Activated CD8-positive, alpha-beta memory T cell treated with anti-CD3 and anti-CD28 coated beads for 4 hours (primary cell): ENCODE measurements at places on chromosomes 1 and 21.

DNA sequence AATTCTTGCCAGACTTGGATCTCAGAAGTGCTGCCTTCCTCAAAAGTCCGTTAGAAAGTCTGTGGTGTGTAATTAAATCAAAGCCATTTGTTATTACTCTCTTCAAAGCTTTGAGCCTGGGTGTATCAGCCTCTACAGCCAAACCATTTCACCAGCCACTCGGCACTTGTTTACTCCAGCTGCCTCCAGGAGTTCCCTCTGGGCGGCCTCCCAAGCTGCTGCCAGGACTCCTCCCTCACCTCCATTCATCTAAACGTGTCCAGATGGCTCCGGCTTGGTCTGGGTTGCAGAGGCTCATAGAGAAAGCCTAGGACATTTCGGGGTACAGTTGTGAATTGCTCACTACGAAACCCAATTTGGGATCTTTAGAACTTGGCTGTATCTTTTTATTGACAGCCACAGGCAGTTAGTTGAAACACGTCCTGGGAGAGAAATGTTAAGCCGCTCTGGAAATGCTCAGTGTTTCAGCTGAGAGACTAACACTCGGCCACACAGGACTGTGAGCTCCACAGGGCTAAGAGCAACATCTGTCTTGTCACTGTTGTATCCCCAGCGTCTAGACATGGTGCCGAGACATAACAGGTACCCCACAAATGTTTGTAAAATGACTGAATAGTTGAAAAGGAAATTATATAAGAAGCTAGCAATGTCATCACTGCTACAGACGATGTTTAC is 116.9 kb upstream of the NGF start:
- DNase-seq = no peak

GRCh38 chr1:55402671-55403464 is 187.7 kb upstream of the USP24 start:
- no peak for DNase-seq

GRCh38 chr1:46817814-46818213 is 19.0 kb downstream of the CYP4B1 start:
- no peak for DNase-seq

- DNase-seq = no peak
Measured at GRCh38 chr1:181061487-181061886, 27.0 kb upstream of the IER5 start.

DNA sequence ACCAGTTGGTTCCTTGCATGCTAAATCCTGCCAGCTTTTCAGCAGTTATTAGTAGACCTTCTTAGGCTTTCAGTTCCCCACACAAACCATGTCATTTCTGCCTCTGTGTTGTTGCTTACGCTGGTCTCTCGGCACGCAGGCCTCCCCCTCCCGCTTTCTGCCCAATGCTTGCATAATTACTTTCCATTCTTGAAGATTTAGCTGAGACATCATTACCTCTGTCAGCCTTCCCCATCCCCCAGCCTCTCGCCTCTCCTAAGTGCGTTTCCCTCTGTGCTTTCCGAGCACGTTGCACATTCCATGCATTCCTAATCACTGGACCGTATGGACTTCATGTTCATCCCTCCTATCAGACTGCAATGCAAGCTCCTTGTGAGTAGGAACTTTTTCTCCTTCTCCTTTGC is 26.8 kb downstream of the TSHB start:
- DNase-seq = no peak

DNA sequence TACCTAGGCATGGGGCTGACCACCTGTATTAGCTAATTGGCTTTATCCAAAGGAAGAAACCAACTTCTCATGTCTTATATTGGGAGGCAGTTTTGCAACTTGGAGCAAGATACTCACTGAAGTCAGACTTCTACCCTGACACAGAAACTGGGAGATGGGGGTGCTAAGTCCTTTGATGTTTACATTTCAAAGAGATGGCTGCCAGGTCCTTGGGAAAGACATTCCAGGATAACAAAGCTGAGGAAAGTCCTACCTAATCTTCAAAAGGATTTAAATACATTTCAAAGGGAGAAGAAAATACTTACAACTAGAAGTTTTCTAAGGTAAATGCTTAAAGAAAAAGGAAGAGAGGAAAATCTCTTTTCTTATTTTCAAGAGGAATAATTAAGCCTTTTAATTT is 62.1 kb downstream of the FH start:
- DNase-seq = no peak

DNA sequence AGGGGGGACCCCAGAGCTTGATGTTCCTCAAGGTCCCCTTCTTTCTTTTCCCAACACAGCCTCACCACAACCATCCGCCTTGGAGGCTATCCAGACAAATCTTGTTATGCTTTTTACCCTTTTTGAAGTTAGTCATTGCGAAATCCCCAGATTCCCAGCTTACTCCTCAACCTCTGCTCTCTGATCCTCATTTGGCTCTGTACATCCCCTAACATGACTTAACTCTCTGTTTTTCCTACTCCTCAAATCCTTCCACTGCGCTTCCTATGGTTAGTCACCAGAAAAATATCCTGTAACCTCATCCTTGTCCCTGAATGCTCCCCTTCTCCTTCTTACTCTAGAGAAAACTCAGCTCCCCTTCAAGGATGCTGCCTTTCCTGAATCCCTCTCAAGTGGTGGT is 189.1 kb upstream of the POU3F1 start:
- DNase-seq = no peak

GRCh38 chr1:163271535-163271934 is 50.2 kb upstream of the NUF2 start:
- no peak for DNase-seq

- no peak for DNase-seq
Measured at GRCh38 chr1:46818591-46818990, 19.7 kb downstream of the CYP4B1 start.

DNA sequence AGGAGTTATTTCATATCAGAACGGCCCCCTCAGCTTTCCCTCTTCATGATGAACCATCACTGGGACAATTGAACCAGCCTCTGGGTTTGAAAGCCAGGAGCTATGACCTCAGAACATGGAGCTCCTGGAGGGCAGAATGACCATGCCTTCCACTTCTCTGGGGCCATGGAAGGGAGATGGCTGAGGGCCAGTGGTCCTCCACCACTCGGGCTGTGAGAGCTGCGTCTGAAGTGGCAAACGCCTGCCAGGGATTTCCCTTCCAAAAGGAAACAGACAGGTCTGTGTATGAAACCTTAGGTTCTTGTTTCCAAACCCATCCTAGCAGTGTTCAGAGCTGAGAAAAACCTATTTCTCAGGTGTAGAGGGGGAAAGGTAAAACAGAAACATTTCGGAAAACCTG is 22.5 kb downstream of the PKP1 start:
- no peak for DNase-seq

GRCh38 chr1:59687081-59687480 is 127.7 kb upstream of the HOOK1 start:
- DNase-seq = no peak

GRCh38 chr1:174497478-174497877 is 49.7 kb downstream of the GPR52 start:
- no peak for DNase-seq

GRCh38 chr1:206742719-206743383 is 27.7 kb upstream of the IL19 start:
- no peak for DNase-seq

DNA sequence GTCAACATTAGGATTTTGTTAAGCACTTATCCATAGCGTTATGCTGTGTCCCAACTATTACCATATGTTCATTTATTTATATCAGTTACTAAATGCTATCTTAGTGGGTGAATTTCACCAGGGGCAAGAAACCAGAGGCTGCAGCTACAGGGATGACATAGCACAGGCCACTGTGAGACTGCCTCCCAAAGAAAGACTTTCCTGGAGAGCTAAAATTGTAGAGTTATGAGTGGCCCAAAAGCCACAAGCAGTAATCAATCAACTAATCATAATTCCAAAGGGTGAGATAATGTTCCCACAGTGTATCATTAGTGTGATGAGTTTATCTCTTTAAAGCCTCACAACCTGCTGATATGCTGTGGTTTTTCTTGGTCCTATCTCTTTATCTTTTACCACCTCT is 3.8 kb upstream of the TGFB2 start:
- DNase-seq = no peak

GRCh38 chr1:84742653-84743052 is 52.4 kb upstream of the SSX2IP start:
- no peak for DNase-seq

DNA sequence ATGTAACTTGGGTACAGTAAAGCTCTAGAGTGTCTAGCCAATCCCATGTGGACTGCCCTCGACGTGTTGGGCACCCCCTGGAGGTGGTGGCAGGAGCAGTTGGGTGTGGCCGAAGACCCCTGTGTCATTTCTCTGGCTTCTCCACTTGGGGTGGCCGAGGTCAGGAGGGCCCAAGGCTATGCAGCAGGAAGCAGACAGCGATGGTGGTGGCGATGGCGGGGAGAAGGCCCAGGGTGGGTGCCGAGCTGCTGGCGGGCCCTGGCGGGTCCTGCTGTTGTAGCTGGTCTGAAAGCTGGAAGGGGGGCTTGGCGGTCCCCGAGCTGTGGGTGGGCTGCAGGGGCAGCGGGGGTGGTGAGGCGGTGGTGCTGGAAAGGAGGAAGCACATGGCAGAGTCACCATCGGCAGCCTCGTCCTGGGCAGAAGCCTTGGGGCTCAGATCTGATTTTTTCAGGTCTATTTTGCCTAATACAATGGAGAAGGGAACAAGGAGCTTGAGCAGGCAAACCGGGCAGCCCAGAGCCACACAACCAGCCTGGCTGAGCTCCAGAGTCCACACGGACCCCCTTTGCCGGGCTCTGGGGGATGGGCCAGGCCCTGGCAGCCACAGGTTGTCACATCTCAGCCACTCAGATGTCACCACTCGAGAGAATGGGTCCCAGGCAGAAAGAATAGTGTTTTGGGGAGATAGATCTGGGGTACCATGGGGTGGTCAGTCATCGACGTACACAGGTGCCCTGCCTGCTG is 231.3 kb downstream of the TRABD2B start:
- no peak for DNase-seq

DNA sequence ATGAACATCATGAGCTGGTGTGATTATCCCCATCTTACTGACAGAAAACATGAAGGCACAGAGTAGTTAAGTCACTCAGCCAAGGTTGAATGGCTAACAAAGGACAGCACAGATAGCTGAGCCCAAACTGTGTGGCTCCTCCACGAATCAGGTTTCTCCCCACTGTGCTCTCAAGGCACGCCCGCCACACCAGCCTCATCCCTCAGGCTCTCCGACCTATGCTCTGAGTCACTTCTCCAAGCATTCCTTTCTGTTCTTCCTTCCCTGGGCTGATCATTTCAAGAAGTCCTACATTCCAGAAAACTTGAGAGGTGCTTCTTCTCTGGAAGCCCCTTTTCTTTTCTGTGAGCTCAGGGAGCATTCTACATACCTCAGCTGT is 25.3 kb upstream of the SDC3 start:
- DNase-seq = no peak

DNA sequence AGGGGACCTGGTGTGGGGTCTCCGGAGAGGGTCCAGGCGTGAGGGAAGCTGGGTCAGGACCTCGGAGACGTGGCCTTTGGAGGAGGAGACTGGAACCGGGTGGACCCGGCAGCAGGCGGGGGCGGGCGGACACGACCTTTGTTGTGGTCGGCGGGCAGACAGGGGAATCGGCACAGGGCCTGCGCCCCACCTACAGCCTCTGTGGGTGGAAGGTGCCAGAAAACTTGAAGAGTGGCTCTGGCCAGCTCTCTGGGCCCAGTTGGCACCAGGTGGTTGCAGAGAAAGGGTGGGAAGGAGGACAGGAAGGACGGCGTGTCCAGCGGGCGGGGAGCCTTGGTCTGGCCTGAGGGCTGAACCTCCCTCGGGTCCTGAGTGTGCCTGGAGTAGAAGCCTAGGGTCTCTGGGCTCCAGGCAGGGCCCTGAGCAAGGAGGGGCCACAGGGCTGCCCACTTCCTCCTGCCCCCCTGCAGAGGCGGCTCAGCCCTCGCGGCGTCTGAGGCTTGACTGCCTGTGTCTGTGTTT is 7.7 kb upstream of the TTLL10 start:
- DNase-seq = no peak

- DNase-seq = no peak
Measured at GRCh38 chr1:41537788-41538351, 53.4 kb upstream of the EDN2 start.

DNA sequence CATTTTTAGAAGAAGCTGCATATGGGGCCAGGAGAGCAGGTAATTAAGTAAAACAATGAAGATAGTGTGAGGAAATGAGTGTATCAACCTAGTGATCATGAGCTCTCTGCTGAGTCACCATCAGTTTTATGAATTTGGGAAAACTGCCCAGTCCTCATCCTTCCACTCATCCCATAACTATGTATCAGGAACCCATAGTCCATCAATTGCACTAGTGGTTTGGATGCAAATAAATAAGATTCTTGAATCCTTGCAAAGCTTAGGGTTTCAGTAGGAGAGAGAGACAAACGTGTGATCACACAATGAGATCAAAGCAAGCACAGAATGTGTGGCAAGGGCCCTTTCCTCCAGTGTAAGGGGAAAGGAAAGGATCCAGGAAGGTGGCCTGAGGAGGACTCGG is 145.6 kb downstream of the ZZZ3 start:
- no peak for DNase-seq

DNA sequence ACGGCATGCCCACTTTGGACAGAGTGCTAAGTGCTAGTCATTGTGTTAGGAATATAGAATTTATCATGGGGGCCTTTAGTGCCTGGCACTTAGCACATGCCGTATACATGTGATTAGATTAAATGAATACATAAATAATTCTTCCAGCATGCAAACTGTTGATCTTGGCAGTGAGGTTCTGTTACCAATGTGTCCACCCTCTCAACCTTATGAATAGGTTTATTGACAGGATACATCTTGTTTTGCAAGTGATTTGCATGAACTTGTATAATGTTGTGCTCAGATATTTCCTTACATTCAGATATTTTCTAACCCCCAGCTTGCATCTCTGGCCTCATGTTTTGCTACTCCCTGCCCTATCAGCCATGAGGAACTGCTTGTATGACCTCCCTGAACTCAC is 60.3 kb upstream of the ZNF648 start:
- DNase-seq = no peak

DNA sequence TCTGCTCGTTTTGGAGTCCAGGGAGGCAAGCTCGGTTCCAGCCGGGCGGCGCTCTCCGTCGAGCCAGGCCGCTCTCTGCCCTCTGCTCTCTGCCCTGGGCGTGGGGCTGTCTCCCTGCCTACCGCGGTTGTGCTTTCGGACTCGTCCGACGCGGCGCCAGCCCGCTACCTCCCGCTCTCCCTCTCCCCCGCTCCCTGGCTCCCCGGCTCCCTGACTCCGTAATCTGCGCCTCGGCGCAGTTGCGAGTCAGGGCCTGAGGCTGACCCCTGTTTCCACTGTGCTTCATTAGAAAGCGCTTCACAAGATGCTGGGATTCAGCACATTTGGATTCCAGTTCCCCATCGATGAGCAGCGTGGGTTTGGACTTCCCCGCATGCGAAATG is 2.2 kb downstream of the SOX13 start:
- no peak for DNase-seq

GRCh38 chr21:33971492-33972013 is 55.9 kb upstream of the ATP5PO start:
- DNase-seq = no peak

GRCh38 chr1:244496186-244496585 is 35.1 kb downstream of the CATSPERE start:
- no peak for DNase-seq

DNA sequence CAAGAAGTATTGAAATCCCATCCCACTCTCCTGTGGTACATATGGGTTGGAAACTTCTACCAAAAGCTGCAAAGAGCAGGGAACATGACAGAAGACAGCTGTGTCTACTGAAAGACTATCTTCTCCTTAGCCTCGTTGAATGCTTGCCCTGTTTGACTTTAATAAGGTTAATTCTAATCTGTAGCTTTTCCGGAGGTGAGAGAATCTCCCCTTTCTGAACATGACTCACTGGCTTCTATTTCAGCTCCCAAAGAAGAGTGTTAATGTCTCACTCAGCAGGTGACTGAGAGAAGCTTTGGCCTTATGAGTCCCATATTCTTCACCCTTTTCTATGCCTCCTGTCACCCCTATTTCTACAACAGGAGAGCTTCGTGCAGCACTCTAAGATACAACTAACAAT is 88.3 kb downstream of the HHIPL2 start:
- no peak for DNase-seq
